ENCODE measurements at places on chromosomes 2 and 18. TPM values are rescaled to one million over a fixed set of nuclear protein-coding genes. Genes with fewer than 3 reads are reported as not detected.

DNA sequence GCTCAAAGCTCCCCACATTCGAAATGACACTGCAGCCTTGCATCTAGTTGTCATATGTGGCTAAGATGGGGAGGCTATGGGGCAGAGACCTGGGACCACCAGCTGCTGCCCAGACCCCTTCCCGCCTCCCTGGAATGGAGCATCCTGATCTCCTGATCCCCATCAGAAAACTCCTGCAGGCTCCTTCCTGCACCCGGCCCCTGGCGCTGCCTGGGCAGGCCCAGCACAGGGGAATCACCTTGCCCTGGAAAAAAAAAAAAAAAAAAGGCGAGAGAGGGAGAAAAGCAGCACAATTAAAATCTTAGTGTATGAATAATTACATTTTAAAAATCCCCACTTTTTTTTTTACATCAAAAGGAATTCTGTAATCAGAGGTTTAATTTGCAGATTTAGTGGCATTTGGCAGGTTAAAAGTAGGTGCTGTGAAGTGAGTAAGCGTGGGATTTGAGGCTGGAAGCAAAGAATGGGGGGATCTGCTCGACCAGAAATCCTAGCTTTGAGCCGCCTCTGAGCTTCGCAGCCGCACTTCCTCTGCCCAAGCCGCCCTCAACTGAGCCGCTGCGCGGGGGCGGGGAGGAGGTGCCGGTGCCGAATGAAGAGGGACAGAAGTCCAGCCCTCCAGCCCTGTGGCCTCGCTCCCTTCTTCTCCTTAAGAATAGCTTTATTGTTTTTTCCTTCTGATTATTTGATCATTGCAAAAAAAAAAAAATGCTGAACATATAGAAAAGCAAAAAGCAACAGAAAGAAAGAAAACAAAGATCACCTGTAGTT is 30.0 kb downstream of the THNSL2 start:
- peaks cover 49% of the 10 kb centered on the region for H3K27me3 ChIP-seq
- no peaks in the 10 kb centered on the region for H3K4me1 ChIP-seq
- H3K27ac ChIP-seq, result no peak overlapping the region
- no peak for DNase-seq
- no peaks in the 10 kb centered on the region for H3K36me3 ChIP-seq

DNA sequence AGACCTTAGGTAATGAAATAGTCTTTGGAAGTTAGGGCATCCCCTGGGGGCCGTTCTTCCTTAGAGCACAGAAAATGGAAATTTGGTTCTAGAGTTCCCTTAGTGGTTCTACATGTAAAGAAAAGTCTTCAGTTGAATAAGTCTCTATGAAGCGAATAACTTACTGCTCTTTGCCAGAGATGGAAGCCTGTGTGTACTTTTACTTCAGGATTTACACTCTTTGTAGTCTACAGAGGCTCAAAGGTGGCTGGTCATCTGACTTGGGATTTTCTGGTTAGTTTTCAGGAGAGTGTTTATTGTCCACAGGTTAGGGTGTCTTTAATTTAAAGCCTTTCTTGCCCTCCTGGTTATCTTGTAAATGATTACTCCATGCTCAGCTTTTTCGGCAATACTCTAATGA is 210.6 kb downstream of the ZNF521 start:
- no peak overlapping the region for H3K27ac ChIP-seq
- no peak for DNase-seq
- H3K4me3 ChIP-seq, result no peak overlapping the region
- no peaks in the 10 kb centered on the region for H3K36me3 ChIP-seq

- DNase-seq, result no peak
- no peak overlapping the region for H3K4me3 ChIP-seq
- H3K4me1 ChIP-seq, result no peaks in the 10 kb centered on the region
- H3K27me3 ChIP-seq, result no peaks in the 10 kb centered on the region
- H3K36me3 ChIP-seq, result no peaks in the 10 kb centered on the region
These were observed 17.6 kb upstream of the DNER start for GRCh38 chr2:229731916-229732315.

DNA sequence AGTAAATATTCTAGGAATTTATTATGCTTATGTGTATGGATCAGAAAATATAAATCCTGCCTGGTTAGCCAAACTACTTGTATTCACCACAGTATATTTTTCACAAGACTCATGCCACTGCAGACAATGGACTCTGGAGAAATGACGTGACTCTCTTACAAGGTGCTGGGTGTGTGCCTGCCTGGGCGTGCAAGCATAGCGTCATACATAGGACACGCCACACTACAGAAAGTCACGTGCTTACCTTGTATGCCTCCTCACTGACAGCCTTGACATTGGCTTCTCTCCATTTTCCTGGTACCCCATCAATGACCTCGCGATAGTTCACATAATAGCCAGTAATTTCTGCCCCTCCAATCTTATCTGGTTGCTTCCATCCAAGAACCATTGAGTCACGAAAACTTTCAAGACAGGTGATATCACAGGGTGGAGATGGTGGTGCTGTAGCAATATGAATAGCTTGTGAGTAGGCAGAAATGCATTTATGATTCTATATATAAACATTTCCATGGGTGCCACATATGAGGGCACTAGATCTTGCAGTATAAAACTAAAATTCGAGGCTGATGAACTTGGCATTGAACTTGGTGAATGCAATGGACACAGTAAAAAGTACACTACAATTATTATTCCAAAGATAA is 93.2 kb downstream of the MYOM1 start:
- H3K4me3 ChIP-seq, result no peak overlapping the region
- H3K27me3 ChIP-seq, result no peaks in the 10 kb centered on the region
- peak overlapping the region; percentile 29 for H3K27ac ChIP-seq
- no peaks in the 10 kb centered on the region for H3K4me1 ChIP-seq
- no peaks in the 10 kb centered on the region for H3K36me3 ChIP-seq
- DNase-seq, result no peak

- no peak overlapping the region for H3K27ac ChIP-seq
- no peaks in the 10 kb centered on the region for H3K36me3 ChIP-seq
- H3K27me3 ChIP-seq, result no peaks in the 10 kb centered on the region
- no peak for DNase-seq
- no peak overlapping the region for H3K4me3 ChIP-seq
These were observed 37.3 kb downstream of the THAP4 start for GRCh38 chr2:241599615-241600014.

GRCh38 chr2:41774011-41774605 is 273.7 kb upstream of the PKDCC start:
- no peak for DNase-seq
- no peaks in the 10 kb centered on the region for H3K4me1 ChIP-seq
- no peak overlapping the region for H3K27ac ChIP-seq
- H3K27me3 ChIP-seq, result no peaks in the 10 kb centered on the region
- H3K4me3 ChIP-seq, result no peak overlapping the region

SLC40A1 gene
- 25.9 TPM for total RNA-seq

- no peak overlapping the region for H3K27ac ChIP-seq
- no peaks in the 10 kb centered on the region for H3K36me3 ChIP-seq
- H3K4me3 ChIP-seq, result no peak overlapping the region
- H3K27me3 ChIP-seq, result no peaks in the 10 kb centered on the region
These were observed 168.2 kb downstream of the ICOS start for GRCh38 chr2:204104811-204105210.

DNA sequence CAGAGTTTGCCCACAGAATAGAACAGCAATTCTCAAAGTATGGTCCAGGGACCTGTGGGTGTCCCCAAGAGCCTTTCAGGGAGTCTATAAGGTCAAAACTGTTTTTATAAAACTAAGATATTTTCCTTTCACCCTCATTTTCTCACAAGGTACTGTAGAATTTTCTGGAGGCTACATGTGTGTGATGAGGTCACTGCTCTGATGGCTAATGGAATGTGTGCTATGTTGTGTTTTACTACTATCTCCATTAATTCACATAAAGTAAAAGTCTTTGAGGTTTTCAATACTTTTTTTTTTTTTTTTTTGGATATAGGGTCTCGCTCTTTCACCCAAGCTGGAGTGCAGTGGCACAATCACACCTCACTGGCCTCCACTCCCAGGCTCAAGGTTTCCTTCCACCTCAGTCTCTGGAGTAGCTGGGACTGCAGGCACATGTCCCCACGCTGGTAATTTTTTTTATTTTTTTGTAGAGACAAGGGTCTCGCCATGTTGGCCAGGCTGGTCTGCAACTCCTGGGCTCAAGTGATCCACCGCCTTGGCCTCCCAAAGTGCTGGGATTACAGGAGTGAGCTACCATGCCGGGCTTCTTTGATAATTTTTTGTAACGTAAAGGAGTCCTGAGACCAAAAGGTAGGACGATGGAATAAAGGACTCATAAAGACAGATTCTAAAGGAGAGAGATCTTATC is 1.8 kb downstream of the TRABD2A start:
- no peak for DNase-seq
- peaks cover 27% of the 10 kb centered on the region for H3K27me3 ChIP-seq
- no peak overlapping the region for H3K27ac ChIP-seq

All from gastrocnemius medialis (tissue), 4 donors.